ENCODE measurements at places on chromosomes 3 and 15. TPM values are rescaled to one million over a fixed set of nuclear protein-coding genes. Genes with fewer than 3 reads are reported as not detected.

The BAHD1 gene
- 7.3 TPM for total RNA-seq

The WDR93 gene
- total RNA-seq, result under 0.01 TPM

The GOLGA6L9 gene
- total RNA-seq, result 1.8 TPM

The TNFAIP8L3 gene
- 13.0 TPM for total RNA-seq

The TRIP4 gene
- 14.5 TPM for total RNA-seq

The TUSC7 gene
- total RNA-seq, result not detected

The CGNL1 gene
- total RNA-seq, result 1.5 TPM

The PLSCR4 gene
- total RNA-seq, result 18.1 TPM

The GLT8D1 gene
- total RNA-seq, result 129 TPM

The NBEAL2 gene
- total RNA-seq, result 4.5 TPM

The OR5K2 gene
- not detected for total RNA-seq

The COL7A1 gene
- 46.3 TPM for total RNA-seq

The SH3BP5 gene
- total RNA-seq, result 30.4 TPM

The KCNAB1 gene
- not detected for total RNA-seq

The LMAN1L gene
- total RNA-seq, result not detected

The UBAP1L gene
- 1.3 TPM for total RNA-seq

The GOLGA8S gene
- total RNA-seq, result under 0.01 TPM

The NEK10 gene
- total RNA-seq, result 7.0 TPM

The LEKR1 gene
- total RNA-seq, result 1.3 TPM

The CASR gene
- total RNA-seq, result not detected

The BFSP2 gene
- not detected for total RNA-seq

The SLC41A3 gene
- total RNA-seq, result 48.7 TPM

The ARPP21 gene
- not detected for total RNA-seq

The PLA2G4E gene
- total RNA-seq, result not detected

The MRAS gene
- 73.6 TPM for total RNA-seq

The CACNA2D2 gene
- under 0.01 TPM for total RNA-seq

The MAGI1 gene
- 19.6 TPM for total RNA-seq

The TOPAZ1 gene
- total RNA-seq, result not detected

The DNASE1L3 gene
- total RNA-seq, result not detected

The EFCAB12 gene
- under 0.01 TPM for total RNA-seq

The ACP3 gene
- 27.1 TPM for total RNA-seq

The CP gene
- not detected for total RNA-seq

The RAB6B gene
- total RNA-seq, result 0.22 TPM

The OR4F15 gene
- 0.12 TPM for total RNA-seq

The STRIT1 gene
- total RNA-seq, result not detected

The GOLGA6D gene
- total RNA-seq, result not detected
